ENCODE measurements at places on chromosomes 12 and 14.
A peak's percentile ranks its signal among the peaks of the same experiment; 100 is the strongest.

DNA sequence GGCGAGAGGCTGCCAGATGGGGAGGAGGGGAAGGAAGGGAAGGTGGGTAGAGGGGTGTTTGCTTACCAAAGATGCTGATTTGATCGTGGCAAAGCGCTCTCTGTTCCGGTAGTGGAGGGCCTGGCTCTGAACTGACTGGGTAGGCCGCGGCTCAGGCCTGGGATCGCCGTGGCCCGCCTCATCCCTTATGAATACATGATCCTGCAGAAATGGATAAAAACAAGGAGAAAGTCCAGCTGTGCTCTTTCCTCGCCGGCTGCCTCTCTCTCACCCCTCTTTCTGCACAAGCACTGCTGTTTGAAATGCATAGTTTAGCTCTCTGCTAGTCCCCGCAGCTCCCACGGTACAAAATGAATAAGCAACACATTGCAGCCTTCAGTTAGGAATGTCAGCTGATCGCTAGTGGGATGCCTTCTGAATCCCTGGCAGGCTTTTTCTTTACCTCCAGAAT is 53.8 kb downstream of the PEBP1 start:
- peak; percentile 59 for DNase-seq

GRCh38 chr12:56631790-56632700 is 1.9 kb upstream of the BAZ2A start:
- DNase-seq: peak; percentile 65

GRCh38 chr12:131047789-131048610 is 94.3 kb downstream of the ADGRD1 start:
- no peak for DNase-seq

DNA sequence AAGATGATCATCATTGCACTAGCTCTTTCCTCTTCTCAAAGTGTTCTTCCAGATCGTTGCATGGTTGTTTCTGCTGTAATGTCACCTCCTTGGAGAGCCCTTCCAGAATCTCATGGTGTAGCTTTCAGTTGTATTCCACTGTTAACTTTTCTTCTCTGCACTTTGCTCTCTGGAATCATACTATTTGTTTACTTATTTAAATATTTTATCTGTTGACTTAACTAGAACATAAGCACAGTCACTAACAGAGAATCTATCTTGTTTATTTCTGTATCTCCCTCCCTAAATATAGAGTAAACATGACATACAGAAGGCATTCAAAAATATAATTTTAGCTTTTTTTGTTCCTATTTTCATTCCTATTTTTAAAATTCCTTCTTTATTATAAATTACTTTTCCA is 11.8 kb downstream of the LIN7A start:
- DNase-seq: no peak

DNA sequence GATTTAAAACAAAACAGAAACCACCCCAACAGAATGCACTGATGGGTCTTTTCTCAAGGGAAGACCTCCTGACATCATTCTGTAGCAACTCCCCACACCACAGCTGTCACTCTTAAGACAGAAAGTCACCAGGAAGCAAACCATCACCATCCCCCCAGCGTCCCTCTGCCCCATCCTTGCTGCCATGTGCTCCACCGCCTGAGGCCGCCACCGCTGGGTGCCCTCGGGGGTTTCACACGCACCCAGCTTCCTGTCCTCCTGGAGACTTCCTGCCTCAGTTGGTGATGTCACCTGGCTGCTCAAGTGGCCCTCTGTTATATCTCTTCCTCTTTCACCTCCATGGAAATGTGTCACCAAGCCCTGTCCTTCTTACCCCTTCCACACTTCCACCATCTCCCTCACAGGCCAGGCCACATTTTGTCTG is 71.4 kb upstream of the GPR68 start:
- no peak for DNase-seq
